Activated CD8-positive, alpha-beta T cell treated with anti-CD3 and anti-CD28 coated beads for 36 hours (primary cell): ENCODE measurements at places on chromosomes 5 and 9. TPM values are rescaled to one million over a fixed set of nuclear protein-coding genes. Genes with fewer than 3 reads are reported as not detected.

- DNase-seq: no peak
These were observed 45.0 kb downstream of the MCCC2 start for GRCh38 chr5:71632168-71632567.

DNA sequence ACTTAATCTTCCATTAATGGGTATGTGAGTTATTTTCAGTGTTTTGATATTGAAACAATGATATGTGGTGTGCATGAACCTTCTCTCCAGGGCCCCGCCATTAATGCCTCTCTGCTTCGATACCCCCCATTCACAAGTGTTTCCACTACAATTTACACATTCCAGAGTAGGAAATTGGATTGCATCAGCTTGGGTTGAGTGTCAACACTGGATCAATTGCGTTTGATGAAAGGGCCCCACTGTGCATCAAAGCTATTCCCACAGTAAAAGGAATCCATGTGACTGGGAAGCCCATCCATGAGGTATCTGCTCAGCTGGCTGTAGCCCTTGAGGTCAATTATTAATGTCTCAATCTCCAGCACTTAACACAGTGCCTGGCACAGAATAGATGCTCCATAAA is 17.8 kb upstream of the LVRN start:
- DNase-seq: no peak

DNA sequence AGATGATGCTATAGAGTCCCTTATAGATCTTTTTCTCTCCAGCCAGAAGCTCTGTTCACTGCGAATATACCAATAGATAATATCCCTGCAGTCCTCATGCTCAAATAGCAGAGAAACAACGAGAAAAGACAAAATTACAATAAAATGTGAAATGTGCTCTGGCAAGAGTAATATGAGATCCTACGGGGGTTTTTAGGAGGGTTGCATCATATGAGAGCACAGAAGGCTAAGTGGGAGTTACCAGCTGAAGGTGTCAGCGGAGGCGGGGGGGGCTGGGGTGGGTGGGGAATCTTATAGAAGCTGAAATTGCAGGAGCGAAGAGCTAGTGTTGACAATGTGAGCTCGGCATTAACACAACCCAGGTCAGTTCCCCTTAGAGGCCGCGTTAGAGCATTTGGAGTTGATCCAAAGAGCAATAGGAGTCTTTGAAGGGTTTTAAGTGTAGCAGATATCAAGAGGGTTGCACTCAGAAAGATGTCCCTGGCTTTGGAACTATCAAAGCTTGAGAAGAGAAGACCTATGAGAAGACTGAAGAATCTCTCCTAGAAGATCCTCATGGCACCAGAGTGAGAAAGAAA is 109.7 kb downstream of the BASP1 start:
- no peak for DNase-seq

GRCh38 chr9:10274175-10274574 is 338.6 kb downstream of the PTPRD start:
- no peak for DNase-seq

GRCh38 chr9:88750832-88751360 is 215.9 kb downstream of the NXNL2 start:
- no peak for DNase-seq

- no peak for DNase-seq
These were observed 129.2 kb downstream of the DMRT2 start for GRCh38 chr9:1179366-1179765.

PRDM9 gene
- not detected for total RNA-seq

- DNase-seq: no peak
These were observed 6.3 kb upstream of the ASS1 start for GRCh38 chr9:130438382-130438981.

DNA sequence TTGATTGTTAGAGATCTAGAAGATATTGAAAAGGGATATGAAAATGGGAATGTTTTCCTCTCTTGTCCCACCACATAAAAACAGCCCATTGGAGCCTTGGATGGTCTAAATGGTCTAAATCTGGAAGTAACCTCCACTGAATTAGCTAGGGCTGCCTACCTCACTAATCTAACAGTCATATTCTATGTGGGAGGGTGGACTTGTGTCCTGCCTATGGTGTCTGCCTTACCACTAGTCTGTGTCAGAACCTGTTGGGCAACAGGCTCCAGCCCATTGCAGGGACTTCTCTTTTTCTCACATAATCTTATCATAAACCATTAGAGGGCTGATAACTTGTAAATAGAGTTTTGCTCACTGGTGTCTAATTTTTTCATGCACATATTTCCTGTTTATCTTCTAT is 548.8 kb upstream of the CDH18 start:
- no peak for DNase-seq

IFNA5 gene
- total RNA-seq: not detected

DNA sequence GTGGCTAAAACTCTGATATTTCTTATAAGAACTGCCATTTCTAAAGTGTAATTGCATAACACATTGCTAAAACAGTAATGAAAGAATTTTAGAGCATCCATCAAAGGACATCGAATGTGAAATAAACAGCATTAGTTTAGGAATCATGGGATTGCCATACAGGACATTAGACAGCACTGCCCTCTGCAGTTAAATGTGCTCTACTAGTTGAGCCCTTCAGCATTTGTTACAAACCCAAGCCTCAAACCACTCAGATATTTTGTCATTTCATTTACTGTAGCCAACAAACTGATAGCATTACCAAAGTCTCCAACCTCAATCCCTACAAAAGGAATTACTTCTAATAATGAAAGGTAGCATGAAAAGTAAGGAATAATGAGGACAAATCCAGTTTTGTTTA is 116.8 kb upstream of the COX7C start:
- no peak for DNase-seq
